AG04450 (cell line): ENCODE measurements at places on chromosomes 2 and 18. TPM values are rescaled to one million over a fixed set of nuclear protein-coding genes. Genes with fewer than 3 reads are reported as not detected.

Gene KCNF1
- polyA plus RNA-seq: 1.0 and 1.1 TPM in 2 replicates

GRCh38 chr2:40289771-40290404 lies 162.0 kb downstream of the SLC8A1 start:
- DNase-seq: no peak

Gene GCC2
- 13.2 and 19.5 TPM in 2 replicates for polyA plus RNA-seq

DNA sequence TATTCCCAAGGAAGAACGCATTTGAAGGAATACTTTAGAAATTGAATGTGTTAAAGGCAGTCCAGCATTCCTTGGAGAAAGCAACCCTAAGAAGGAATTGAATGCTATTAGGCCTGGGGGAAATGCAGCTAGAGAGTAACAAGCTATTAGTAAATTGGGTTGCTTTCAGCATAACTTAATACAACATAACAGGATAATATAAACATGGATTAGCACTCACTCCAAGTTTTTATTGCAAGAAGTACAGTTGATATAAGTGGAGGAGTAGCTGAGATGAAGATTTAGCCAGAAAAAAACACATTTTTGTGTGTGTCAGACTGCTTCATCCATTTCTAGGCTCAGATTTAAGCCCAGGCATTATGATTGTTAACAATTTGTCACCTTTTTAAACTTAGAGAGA lies 314.6 kb downstream of the MEIS1 start:
- no peak for DNase-seq

Gene CLEC4F
- polyA plus RNA-seq: not detected in 2 replicates

- DNase-seq: no peak
These were observed 18.3 kb upstream of the FOSL2 start for GRCh38 chr2:28374331-28374730.

DNA sequence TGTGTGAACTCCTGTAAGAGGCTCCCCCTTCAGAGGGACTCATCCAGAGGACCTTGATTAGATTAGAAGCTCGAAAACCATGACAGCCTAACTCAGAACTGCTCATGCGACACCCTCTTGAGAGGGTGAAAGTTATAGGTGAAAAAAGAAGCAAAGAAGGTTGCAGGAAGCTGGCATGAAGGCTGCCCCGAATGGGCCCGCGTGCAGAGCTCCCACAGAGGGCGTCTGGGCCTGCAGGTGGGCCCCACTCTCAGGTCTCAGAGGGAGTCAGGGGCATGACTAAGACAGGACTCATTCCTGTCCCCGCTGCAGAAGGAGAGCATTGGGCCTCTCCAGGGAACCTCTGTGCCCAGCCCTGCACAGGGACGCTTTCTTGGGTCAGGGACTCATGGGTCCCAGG lies 235.4 kb downstream of the EIPR1 start:
- DNase-seq: no peak

GRCh38 chr2:22261165-22261564 lies 1123.8 kb upstream of the KLHL29 start:
- DNase-seq: no peak

GRCh38 chr2:50943791-50944190 lies 88.1 kb downstream of the NRXN1 start:
- no peak for DNase-seq

GRCh38 chr2:28488083-28488830 lies 7.6 kb upstream of the PLB1 start:
- no peak for DNase-seq

GRCh38 chr2:230582851-230583283 lies 129.8 kb upstream of the CAB39 start:
- no peak for DNase-seq

DNA sequence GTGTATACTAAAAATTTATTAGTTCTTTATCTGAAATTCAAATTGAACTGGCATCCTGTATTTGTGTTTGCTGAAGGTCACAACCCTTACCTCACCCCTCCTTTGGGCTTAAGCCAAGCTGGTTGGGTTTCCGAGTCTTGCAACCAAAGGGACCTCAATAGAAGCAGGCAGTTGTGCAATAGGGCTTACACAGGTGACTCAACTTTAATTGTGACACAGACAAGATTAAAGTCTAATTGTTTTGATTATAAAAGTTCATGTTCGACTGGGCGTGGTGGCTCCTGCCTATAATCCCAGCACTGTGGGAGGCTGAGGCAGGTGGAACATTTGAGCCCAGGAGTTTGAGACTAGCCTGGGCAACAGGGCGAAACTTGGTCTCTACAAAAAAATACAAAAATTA lies 71.5 kb downstream of the RAB31 start:
- DNase-seq: no peak

Gene SFT2D3
- 4.3 and 5.3 TPM in 2 replicates for polyA plus RNA-seq

DNA sequence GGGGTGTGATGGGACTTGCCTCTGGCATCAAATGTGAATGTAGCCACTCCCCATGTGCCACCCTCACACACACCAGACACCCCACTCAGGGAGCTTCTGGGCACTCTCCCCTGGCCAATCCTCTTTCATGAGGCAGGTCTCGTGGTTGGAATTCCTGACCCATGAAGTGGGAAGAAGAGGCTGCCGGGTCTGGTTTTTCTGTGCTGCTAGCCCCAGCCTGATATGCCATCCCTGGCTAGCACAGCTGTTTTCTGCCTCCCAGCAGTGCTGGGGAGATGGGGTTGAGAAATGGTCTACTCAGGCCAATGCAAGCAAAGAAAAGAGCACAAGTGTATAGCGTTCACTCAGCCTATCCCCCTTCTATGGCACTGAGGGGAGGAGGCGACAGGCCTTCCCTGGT lies 1.2 kb upstream of the C2orf72 start:
- DNase-seq: no peak

DNA sequence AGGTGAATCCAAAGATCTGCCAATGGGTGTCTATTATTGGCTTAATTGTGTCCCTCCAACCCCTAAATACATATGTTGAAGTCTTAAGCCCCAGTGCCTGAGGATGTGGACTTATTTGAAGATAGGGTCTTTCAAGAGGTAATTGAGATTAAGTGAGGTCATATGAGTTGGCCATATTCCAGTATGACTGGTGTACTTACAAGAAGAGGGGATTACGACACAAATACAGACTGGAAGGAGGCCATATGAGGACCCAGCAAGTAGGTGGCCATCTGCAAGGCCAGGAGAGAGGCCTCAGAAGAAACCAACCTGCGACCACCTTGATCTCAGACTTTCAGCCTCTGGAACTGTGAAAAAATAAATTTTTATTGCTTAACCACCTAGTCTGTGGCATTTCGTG lies 121.1 kb upstream of the FN1 start:
- DNase-seq: no peak

GRCh38 chr2:235095569-235095968 lies 143.8 kb downstream of the SH3BP4 start:
- DNase-seq: no peak

Gene IL1RL1
- 0.30 and 0.31 TPM in 2 replicates for polyA plus RNA-seq

GRCh38 chr2:11896386-11896785 lies 150.0 kb downstream of the LPIN1 start:
- no peak for DNase-seq

DNA sequence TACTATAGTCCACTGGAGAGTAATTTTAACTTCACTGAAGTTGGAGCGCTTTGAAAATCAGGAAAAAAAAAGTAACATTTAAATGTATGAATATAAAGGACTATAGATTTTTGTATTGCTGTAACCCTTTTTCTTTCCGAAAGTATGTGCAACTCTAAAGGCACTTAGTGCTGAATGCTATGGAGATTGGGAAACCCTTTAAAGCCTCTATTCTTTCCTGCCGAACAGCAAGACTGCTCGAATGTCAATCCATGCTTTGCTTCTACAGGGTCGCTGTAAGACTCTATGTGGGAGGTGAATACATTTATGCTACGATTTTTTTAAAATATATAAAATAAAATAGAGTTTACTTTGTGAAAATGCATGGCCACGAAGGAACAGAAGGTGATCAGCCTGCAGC lies 825 bp downstream of the GRB14 start:
- DNase-seq: no peak

- no peak for DNase-seq
These were observed 32.7 kb downstream of the SIX3 start for GRCh38 chr2:44974064-44974715.

Gene TAF4B
- polyA plus RNA-seq: 0.32 and 0.40 TPM in 2 replicates

DNA sequence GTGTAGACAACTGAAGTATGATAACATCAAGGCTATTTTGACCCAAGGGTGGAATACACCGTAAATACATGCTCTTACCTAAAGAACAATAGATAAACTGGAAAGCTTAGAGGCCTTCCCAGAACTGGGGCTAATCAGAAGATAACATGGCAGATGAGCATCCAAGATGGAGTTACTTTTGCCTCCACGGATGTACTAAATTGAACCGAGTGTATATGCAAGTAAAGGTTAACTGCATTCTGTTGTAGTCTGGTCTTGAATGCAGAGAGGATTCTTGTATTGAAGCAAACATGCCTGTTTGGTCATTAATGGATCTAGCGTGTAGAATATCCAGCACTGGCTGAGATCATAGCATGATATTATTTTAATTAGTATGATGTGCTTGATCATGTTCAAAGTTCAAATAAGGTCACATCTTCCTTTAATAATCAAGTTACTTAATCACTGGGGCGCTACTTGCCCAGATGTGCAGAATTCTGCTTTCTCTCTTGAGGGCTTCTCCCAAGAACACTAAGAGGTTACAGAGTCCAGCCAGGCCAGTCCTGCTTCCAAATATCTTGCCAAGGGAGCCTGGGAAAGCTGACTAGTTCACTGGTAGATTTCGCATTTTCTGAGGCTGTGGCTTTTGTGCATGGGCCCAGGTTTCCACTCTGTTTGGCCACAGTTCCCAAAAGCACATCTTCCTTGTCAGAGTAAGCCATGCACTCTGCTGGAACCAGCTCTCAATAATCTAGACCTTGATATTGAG lies 37.5 kb upstream of the ACSL3 start:
- DNase-seq: no peak

Gene REG3A
- not detected in 2 replicates for polyA plus RNA-seq

GRCh38 chr2:155203178-155203577 lies 504.7 kb downstream of the KCNJ3 start:
- DNase-seq: no peak

Gene KCNIP3
- polyA plus RNA-seq: 0.12 and 0.24 TPM in 2 replicates

- no peak for DNase-seq
These were observed 331.3 kb upstream of the CNTNAP5 start for GRCh38 chr2:123693836-123694235.

- DNase-seq: peak; percentile 58
These were observed 40.1 kb downstream of the MTCL1 start for GRCh38 chr18:8745355-8746014.
